ENCODE measurements at places on chromosomes 1 and 21.

GRCh38 chr1:151246786-151247185 is 7.7 kb upstream of the PSMD4 start:
- peak; percentile 51 for DNase-seq

DNA sequence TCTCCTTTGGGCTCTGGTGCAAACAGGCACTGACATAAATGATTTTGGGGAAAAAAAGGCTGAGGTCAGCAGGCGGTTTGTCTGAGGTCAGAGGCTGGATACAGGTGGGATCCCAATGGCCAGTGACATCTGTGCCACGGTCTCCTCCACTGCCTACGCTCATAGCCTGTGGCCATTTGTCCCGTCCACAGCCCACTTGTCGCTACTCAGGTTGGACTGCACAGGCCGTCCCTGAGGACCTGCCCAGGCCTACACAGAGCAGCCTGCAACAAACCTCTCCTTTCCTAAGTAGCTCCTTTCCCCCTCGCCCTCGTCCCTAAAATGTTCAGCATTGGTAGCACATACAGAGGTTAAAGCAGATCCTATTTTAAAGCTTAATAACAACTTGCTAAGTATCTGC is 150.7 kb downstream of the ZBTB18 start:
- DNase-seq: no peak

GRCh38 chr1:60470246-60470645 is 396.7 kb upstream of the C1orf87 start:
- no peak for DNase-seq

DNA sequence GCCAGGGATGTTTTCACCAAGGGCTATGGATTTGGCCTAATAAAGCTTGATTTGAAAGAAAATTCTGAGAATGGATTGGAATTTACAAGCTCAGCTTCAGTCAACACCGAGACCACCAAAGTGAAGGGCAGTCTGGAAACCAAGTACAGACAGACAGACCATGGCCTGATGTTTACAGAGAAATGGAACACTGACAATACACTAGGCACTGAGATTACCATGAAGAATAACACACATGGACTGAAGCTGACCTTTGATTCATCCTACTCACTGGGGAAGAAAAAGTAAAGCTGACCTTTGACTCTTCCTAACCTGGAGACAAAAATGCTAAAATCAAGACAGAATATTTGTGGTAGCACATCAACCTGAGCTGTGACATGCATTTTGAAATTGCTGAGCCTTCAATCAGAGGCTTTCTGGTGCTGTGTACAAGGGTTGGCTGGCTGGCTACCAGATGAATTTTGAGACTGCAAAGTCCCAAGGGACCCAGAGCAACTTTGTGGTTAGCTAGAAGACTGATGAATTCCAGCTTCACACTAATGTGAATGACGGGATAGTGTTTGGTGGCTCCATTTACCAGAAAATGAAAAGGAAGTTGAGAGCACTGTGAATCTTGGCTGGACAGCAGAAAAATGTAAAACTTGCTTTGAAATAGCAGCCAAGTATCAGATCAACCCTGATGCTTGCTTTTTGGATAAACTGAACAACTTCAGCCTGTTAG is 190.4 kb upstream of the KCTD3 start:
- DNase-seq: no peak

- DNase-seq: peak; percentile 80
Measured at GRCh38 chr1:31373056-31373896, at the start of gene FABP3. Gene FABP3, minus strand, starts transcription at chr1:31373076. Its CDS starts 62 bp downstream, at chr1:31373014.

- DNase-seq: no peak
Measured at GRCh38 chr1:232127190-232127589, 500.6 kb downstream of the DISC1 start.

GRCh38 chr1:4597020-4597419 is 57.4 kb upstream of the AJAP1 start:
- no peak for DNase-seq

GRCh38 chr1:96522927-96523326 is 198.7 kb upstream of the PTBP2 start:
- DNase-seq: no peak

All from suppressor macrophage (primary cell).